ENCODE measurements at places on chromosomes 2 and 18. TPM values are rescaled to one million over a fixed set of nuclear protein-coding genes. Genes with fewer than 3 reads are reported as not detected.

DNA sequence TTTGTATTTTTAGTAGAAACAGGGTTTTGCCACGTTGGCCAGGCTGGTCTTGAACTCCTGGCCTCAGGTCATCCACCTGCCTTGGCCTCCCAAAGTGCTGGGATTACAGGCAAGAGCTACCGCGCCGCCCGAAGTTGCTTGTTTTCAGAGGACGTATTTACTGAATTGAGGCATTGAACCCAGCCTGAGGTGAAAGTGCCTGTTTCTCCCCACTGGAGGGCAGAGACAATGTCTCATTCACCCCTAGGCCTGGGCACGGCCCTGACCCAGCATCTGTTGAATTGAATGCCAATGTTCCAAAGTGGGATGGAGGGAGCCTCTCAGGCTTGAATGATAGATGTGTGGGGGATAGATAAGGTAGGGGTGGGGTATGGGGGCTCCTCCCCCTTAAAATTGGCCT, 4.5 kb upstream of the TMBIM1 start:
- DNase-seq: no peak

- DNase-seq: no peak
Measured at GRCh38 chr2:232600053-232600773, 33.2 kb upstream of the EFHD1 start.

GRCh38 chr2:134327367-134327766, 73.5 kb downstream of the MGAT5 start:
- DNase-seq: no peak

IL36RN gene
- total RNA-seq: not detected

FLACC1 gene
- 2.1 TPM for total RNA-seq

LYPD6B gene
- total RNA-seq: 1.7 TPM

SMPD4 gene
- total RNA-seq: 41.5 TPM
